NCI-H187 treated with DMSO at 0.1 percent for 48 hours (cell line): ENCODE measurements at places on chromosomes 11 and 22.
A peak's percentile ranks its signal among the peaks of the same experiment; 100 is the strongest.

DNA sequence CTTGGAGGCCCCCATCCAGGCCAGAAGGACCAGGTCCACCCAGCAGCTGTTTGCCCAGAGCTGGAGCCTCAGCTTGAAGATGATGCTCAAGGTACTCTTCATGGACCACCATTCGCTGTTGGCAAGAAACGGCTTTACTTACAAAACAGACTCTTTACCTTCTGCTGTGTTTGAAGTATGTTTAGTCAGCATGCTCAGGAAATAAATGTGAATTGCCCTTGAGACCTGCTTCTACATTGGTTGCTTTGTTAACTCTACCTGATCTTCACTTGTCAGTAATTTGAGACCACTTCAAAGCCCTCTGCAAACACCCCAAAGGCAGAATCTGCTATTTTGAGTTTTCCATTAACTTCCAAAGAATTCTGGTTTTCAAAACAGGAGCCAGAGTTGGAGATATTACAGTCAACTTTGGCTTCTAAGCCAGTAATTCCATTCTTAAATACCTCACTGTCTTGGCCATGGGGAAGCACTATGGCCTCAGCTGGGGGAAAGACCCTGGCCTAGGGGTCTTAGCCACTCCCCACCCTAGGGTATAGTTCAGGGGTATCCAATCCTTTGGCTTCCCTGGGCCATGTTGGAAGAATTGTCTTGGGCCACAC is 2.7 kb downstream of the UQCR10 start:
- DNase-seq, result no peak

DNA sequence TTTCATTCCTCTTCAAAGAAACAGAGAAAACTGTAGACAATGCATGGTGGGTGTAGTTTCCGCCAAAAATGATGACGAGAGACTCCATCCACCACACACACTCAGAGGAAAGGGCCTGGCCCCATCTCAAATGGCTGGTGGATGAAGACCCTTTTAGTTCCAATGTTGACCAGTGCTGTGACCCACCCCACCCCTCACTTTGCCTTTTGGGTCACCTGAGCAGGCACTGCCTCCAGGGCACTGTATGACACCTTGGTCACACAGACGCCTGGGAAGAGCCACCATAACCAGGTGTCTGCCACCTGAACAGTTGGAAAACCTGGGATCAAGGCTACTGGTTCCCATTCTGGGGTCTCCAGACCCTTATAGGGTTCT is 121.3 kb downstream of the MPPED1 start:
- DNase-seq, result no peak

- DNase-seq, result peak; percentile 11
Observed at GRCh38 chr11:62487738-62488551, 58.7 kb downstream of the AHNAK start.

- no peak for DNase-seq
Observed at GRCh38 chr11:31340903-31341572, 28.5 kb downstream of the DCDC1 start.

DNA sequence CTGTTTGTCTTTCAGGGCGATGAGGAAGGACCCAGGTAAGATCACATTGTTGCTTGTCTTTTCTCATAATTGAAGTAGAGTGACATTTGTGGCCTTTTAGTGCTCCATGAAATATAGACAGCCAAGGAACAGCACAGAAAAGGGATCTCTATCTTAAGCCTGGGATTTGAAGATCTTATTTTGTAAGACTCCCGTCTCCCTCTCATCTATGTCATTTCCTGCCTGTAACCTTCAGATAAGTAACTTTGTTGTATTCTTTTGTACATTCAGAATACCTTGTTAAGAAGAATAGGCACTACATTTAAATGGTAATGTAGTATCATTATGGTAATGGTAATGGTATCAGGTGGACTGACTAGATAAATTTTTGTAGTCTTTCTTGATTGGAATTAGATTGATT is 72.8 kb downstream of the TRIM44 start:
- DNase-seq, result no peak

- DNase-seq, result no peak
Observed at GRCh38 chr11:251550-251949, 14.8 kb downstream of the PSMD13 start.

DNA sequence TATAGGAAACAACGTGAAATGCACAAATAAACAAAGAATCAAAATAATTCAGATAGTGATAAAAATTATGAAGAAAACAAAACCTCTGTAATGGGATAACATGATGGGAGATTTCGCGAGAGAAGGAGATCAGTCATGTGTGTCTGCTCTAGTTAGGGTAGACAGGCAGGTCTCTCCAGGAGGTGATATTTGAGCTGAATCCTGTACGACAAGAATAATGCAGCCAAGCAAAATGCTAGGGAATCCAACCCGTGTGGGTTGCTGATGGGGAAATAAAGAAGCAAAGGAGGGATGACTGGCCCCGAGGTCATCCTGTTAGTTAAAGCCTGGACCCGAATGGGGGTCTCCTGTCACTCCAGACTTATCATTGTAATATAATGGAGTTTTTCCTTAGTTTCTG is 16.0 kb downstream of the MAML2 start:
- DNase-seq, result no peak

DNA sequence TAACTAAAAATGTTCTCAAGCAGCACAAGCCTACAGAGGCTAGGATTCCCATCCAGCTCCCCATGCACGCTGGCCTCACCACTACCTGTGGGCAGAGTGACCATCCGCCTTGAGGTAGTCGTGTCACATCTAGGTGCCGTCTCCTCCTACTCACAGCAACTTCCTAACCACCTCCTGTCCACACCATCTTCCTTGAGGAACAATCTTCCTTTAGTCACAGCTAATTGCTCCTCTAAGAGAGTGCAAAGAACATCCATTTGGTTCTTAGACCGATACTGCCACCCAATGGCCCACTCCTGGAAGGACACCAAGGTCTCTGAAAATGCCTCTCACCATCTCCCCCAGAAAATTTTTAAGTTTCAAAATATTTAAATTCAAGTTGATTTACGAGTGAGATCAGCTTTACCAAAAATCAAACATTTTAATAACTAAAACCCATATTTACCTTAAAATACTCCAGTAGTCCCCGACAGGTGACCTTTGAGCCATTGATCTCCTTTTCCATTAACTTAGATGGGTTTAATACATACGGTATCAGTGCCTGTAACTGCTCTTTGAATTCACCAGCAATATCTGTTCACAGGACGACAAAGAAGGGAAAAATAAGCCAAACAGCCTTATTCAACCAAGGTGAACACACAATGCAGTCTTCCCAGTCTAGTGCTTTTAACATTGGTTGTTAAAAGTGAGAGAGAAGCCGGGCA is 21.7 kb upstream of the PLAAT3 start:
- no peak for DNase-seq

GRCh38 chr11:108780119-108780518 is 115.2 kb downstream of the DDX10 start:
- DNase-seq, result no peak

- no peak for DNase-seq
Observed at GRCh38 chr11:122128146-122128545, 12.1 kb upstream of the BLID start.

GRCh38 chr11:8381871-8382396 is 118.3 kb upstream of the LMO1 start:
- no peak for DNase-seq

GRCh38 chr22:38114484-38115398 is 4.3 kb upstream of the BAIAP2L2 start:
- DNase-seq, result no peak

- DNase-seq, result no peak
Observed at GRCh38 chr11:4559527-4560440, 14.8 kb downstream of the OR52M1 start.

DNA sequence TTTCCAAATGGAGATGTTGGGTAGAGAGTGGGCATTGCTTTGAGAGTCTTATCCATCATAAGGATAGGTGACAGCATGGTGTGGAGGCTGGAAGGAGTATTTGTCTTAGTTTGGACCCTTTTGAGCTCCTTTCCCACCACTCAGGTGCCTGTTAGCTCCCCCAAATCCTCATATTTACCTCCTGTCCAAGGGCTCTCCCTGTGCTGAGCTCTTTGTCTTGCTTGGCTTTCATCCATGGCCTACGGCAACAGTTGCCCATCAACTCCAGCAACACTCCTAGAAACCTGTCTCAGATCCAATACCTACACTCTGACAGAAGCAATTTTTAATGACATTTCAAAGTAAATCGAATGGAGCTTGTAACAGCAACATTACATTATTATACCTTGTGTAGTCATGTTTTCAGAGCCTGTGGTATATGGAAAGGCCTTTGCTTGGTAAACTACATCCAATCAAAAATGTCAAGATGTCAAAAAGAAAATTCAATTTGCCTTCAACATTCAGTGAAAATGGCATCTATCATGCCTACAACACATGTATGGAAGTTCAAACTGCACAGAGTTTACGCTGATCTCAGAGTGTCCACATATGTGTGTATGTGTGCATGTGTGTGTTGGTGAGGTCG is 49.4 kb upstream of the CCDC90B start:
- no peak for DNase-seq

- no peak for DNase-seq
Observed at GRCh38 chr11:131467645-131468394, 97.4 kb downstream of the NTM start.

DNA sequence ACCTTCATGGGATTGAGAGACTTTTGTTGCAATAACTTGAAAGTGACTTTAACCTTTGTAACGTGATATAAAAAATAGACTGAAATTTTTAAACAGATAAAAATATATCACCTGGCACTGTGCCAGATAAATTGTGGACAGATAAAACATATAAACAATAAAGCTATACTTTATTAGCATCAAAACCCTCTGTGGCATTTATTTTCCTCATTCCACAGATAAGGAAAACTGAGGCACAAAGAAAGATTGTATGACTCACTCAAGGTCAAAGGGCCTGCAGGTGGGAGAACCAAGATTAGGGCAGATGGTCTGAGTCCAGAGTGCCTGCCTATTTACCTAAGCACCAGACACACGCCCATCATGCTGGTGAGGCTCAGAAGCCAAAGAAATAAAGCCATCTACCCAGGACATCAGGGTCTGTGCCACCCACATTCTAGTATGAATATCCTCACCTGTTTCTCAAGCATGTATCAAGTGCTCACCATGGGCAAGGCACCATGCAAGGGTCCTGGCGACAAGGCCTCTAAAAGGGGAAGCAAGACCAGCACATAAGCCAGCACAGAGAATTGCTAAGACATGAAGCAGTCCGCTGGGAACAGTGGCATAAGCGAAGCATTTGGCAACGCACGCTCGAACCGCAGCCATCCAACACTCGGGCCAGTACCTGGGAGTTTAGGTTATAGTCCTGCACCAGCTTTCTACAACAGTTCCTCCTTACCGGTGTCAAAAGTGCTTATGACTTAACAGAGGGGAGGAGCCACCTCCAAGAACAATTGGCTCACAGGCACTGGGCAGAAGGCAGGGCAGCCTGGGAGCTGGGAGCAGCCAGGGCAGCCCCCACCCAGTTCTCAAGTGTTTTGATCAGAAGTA is 17.6 kb downstream of the MYH9 start:
- peak; percentile 13 for DNase-seq

GRCh38 chr11:16098526-16099205 is 257.7 kb downstream of the SOX6 start:
- no peak for DNase-seq

- DNase-seq, result no peak
Observed at GRCh38 chr11:3223932-3224381, 5.3 kb upstream of the MRGPRG start.

DNA sequence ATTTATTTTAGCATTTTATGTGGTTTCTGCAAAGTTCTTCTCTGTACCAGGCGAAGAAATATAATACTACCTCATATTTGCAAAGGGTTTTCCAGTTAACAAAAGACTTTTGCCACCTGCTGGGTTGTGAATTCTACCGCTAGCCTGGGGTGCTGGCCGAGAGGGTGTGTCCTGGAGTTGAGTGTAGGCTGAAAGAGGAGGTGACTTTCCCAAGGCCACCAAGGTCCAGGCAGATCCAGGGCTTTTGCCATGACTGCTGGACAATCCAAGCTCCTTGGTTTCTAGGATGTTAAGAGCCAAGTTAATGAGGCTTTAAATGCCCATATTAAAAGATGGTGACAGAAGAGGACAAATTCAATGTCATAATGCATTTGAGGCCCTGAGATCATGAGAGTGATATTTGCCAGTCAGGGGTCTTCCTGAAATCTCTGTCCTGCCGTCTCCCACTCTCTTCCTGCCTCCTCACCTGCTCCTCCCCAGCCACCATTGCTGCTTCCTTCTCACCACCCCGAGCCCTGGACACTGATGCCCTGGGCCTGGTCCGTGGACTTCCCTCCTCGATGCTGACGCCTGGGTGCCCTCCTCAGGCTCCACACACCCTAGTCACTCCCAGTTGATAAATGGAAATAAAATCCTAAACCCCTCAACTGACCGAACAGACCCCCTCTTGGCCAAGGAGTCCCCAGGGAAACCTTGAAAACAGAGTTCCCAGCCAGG is 825.6 kb downstream of the TBC1D22A start:
- DNase-seq, result no peak

- DNase-seq, result no peak
Observed at GRCh38 chr22:47807506-47807905, 1045.1 kb downstream of the TBC1D22A start.

- DNase-seq, result no peak
Observed at GRCh38 chr22:40612291-40612751, 24.2 kb downstream of the MRTFA start.

DNA sequence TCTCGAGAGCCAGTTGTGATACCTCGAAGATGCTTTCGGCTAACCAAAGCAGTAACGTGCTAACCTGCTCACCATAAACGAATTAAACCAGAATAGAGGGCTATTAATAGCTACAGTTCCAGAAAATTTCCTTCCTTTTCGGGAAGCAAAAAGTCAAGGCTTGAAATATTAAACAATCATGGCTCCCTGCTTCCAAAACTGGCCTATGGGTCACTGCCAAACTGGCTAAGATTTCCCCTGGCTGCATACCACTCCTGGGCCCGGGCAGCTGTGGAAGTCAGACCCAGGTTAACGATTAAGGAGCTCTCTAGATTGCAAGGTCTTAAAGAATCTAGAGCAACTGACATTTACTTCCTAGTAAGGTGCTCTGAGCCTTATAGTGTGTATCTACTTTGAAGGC is 1.7 kb downstream of the AMOTL1 start:
- DNase-seq, result no peak

- DNase-seq, result no peak
Observed at GRCh38 chr11:94586546-94586945, 19.4 kb downstream of the PIWIL4 start.

GRCh38 chr11:111193924-111194490 is 51.5 kb upstream of the POU2AF2 start:
- no peak for DNase-seq

DNA sequence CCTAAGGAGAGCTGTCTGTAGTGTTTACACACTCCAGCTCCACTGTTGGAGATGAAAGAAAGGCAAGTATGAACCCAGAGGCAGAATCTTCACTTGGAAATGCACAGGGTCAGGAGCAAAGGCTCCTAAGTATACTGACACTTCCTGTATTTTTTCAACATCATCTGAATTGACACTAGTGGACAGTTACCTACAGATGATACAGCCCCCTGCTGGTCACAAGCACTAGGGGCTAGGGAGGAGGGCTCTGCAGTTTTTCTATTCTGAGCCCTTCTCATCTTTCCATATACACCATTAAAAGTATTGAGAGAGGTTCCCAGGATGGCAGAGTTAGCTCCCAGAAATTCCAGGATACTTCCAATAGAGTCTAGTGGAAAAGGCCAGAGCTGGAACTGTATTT is 290.3 kb upstream of the API5 start:
- no peak for DNase-seq

GRCh38 chr11:72039856-72040401 is 40.4 kb downstream of the NUMA1 start:
- DNase-seq, result no peak
